ENCODE measurements at places on chromosomes 16 and 17.

- no peak for DNase-seq
These were observed 37.5 kb upstream of the KCNJ16 start for GRCh38 chr17:70037498-70037897.

- no peak for DNase-seq
These were observed 55.0 kb downstream of the TK2 start for GRCh38 chr16:66494916-66495315.

DNA sequence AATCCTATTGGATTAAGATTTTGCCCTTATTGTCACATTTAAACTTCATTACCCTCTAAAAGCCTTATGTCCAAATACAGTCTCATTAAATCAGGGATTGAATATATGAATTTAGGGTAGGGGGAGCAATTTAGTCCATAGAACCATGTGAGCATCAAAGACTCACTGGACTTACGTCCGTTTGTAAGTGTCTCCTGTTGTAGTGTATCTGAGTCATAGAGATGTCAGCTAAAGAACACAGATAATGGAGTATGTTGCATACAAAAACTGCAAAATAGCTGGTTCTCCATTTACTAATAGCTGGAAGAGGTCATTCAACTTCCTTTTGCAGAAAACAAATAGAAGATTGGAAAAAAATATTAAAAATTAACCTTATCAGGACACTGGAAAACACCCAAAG, 599.1 kb upstream of the SOX9 start:
- DNase-seq: no peak

DNA sequence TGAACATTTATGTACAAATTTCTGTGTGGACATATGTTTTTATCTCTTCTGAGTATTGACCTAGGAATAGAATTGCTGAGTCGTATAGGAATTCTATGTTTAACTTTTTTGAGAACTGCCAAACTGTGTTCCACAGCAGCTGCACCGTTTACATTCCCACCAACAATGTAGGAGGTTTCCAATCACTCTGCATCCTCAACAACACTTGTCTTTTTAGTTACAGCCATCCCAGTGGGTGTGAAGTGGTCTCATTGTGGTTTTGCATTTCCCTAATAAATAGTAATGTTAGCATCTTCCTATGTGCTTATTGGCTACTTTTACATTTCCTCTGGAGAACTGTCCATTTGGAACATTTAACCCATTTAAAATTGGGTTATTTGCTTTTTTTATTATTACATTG, 36.6 kb upstream of the NACA2 start:
- no peak for DNase-seq

GRCh38 chr17:8563981-8564602, 66.4 kb downstream of the MYH10 start:
- DNase-seq: no peak

DNA sequence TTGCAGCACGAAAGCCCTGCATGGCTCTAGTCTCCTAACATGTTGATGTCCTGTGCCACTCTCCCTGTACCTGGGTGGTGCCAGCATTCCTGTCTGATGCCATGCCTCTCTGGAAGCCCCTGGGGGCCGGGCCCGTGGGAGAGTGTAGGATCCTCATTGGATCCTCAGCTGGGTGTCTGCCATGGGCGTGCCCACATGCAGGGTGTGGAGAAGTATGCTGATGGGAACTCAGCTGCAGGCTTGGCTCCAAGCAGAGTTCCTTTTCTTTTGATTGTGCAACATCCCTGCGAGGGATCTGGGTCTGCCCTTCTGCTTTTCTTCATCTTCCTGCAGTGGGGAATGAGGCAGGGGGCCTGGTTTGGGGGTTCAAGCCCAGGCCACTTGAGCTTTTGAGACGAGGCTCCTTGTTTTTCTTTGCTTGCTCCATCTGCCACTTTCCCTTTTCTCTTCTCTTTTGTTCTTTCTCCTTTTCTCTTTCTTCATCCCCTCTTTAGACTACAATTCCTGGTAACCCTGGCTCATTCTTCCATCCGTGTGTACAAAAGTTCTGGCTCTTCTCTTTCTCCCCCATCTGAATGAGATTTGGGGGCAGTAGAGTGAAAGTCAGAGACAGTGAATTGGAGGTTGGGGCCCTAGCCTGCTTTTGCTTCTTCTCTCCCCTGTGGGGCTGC, 32.9 kb downstream of the KSR1 start:
- no peak for DNase-seq

GRCh38 chr17:34858591-34859565, 102.4 kb downstream of the CCT6B start:
- no peak for DNase-seq

DNA sequence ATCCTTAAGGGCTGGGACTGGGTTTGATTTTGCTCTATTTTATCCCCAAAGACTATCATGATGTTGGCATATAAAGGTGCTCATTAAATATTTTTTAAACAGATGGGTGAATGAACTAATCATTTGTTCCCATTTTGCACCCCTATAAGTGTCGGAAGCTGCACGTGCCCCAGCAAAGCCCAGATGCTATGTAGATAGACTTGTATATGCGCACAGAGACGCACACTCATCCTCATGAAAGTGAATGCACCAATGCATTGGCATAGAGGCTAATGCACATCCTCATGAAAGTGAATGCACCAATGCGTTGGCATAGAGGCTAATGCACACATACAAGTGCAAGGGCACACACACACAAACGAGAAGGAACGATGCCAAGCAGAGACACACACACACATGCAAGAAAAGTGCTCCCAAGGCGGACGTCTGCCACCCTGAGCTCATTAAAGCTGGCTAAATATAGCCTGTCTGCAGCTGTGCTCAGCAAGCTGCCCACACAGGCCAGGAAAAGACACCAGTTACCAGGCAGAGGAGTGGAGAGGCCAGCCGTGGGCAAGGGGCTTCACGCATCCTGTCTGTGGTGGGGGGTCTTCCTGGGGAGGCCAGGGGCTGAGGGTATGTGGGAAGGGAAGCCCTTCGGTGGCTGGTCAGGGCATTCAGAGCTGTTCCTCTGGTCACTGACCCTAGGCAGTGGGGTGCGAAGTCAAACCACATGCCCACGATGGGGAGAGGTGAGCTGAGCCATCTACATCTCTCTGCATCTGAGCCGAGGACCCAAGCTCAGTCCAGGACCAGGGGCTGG, 52.6 kb downstream of the PIMREG start:
- DNase-seq: no peak

DNA sequence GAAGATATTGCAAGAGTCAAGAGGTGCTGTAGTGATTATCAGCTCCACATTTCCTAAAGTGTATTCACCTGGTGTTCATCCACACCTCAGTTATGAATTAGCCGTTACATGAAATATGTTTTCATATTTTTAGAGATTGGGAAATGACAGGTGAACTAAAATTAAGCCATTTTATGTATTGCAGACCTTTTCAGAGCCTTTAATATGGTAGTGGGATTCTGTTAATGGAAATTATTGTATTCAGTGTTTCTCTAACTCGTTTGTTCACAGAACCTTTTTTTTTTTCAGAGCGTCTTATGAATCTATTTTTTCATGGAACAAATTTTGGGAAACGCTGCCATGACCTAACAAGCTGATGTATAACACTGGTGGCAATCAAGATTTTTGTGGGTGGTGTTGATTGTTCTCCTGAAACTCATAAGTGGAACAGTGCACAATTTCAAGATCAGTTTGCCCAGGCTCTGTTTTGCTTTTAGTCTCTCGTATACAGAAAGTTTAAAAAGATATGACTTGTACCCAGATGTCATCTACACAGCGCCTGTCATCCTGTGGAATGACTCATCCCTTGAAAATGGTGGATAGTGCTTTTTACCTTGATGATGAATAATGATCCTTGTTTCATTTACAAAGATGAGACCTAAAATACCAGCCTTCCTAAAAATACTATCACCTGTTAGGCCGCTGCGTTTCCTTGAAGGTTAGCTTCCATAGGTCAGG, 88.8 kb downstream of the ARHGAP44 start:
- no peak for DNase-seq

GRCh38 chr16:79993629-79994209, 393.2 kb upstream of the MAF start:
- no peak for DNase-seq

DNA sequence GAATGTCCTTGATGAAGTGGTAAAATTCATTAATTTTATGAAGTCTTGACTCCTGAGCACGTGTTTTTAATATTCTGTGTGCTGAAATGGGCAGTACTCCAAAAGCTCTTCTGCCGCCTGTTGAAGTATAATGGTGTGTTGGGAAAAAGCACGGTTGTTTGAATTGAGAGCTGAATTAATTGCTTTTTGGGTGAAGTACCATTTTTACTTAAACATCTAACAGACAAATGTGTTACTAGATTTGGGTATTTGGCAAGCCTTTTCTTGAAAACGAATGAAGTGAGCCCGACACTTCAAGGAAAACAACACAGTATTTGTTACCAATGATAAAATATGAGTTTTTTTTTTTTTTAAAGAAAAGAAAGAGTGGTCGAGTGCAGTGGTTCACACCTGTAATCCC, 22.5 kb downstream of the WWP2 start:
- DNase-seq: no peak

DNA sequence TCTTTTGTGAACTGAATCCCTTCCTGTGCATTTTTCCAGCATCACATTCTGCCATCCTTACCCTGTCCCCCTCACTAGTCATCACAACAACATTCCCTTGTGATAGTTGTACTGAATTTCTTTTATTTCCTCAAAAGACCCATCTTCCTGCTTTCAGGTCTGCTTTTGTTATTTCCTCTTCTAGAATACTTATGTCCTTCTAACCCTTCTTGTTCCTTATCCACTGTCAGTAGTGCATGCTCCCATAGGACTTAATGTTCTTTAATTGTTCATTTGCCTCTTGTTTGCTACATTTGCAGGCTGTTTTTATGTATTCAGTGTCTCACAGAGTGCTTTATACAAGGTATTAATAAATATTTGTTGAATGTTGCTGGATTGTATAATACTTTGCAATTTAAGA, 73.0 kb downstream of the BCAS3 start:
- no peak for DNase-seq

DNA sequence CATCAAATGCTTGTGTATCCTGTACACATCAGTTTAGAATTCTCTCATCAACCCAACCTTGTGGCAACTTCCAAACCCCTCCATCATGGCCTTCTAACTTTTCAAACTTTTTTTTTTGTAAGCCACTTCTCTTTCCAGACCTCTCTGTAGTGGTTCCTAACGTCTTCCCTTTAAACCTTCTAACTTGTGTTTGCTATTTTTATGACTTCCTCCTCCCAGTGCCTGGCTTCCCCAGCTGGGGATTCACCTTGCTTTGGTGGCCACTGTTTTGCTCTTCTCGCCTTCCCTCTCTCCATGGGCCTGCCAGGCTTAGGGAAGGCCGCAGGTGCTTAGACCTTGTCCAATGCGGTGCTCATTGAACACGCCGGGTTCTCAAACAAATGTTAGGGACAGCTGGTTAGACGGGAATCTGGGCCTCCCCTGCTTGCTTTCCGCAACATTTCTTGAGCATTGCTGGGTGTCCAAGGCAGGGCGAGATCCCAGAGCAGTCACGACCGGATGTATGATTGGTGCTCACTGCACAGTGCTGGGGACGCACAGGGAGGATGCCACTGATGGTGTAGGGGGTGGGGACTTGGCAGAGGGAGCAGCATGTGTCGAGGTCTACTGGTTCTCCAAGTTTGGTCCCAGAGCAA, 1.1 kb upstream of the XYLT2 start:
- no peak for DNase-seq

GRCh38 chr16:56617212-56618085, 8.1 kb upstream of the MT1E start:
- peak; percentile 22 for DNase-seq

DNA sequence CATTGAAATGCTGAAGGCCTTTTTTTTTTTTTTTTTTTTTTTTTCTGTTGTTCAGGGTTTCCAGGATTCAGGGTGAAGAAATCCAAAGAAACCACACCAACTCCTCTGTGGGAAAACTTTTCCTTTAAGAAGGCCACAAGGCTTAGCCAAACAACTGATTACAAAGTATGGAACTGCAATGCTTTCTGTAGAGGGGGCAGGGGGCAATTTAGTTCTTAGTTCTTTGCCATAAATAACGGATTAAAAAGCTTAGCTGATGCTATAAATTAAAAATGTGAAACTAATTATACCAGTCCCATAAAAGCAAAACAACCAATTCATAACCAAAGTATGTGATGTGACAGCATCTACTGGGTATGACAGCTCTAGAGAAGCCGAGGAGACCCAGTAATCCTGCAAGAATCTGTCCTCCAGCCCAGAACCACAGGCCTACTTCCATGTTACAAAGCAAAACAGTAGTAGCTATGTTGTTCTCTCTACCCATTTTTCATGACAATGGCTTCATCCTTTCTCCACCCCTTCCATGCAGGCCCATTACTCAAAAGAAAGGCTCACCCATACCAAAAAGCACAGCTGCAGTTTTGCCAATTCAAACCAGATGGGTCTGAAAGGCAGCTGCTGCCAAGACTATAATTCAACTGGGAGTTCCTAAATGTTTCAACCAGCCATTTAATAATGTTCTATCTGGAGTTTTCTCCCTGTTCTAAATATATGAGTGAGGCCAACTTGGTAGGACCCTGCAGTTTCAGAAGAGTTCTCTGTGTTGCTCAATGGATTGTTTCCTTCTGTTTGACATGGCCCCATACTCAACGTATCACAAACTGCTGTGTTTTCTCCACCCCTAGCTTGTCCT, 167.1 kb upstream of the ZFHX3 start:
- no peak for DNase-seq

GRCh38 chr17:15076991-15077663, 188.0 kb downstream of the PMP22 start:
- DNase-seq: no peak

DNA sequence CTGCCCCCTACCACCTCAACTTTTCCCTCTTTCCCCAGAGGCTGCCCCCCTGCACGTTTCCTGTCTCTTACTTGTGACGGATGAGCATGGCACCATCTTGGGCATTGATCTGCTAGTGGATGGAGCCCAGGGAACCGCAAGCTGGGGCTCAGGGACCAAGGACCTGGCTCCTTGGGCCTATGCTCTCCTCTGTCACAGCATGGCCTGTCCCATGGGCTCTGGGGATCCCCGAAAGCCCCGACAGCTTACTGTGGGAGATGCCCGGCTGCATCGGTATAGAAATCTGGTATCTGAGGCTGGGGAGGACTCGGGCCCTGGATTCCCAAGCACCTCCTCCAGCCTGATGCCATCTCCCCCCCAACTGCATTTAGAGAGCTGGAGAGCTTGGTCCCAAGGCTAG, 1.8 kb upstream of the CXCL16 start:
- DNase-seq: no peak

- no peak for DNase-seq
These were observed 26.7 kb downstream of the VAC14 start for GRCh38 chr16:70774261-70774660.

- no peak for DNase-seq
These were observed 24.2 kb downstream of the KATNB1 start for GRCh38 chr16:57759541-57760356.

DNA sequence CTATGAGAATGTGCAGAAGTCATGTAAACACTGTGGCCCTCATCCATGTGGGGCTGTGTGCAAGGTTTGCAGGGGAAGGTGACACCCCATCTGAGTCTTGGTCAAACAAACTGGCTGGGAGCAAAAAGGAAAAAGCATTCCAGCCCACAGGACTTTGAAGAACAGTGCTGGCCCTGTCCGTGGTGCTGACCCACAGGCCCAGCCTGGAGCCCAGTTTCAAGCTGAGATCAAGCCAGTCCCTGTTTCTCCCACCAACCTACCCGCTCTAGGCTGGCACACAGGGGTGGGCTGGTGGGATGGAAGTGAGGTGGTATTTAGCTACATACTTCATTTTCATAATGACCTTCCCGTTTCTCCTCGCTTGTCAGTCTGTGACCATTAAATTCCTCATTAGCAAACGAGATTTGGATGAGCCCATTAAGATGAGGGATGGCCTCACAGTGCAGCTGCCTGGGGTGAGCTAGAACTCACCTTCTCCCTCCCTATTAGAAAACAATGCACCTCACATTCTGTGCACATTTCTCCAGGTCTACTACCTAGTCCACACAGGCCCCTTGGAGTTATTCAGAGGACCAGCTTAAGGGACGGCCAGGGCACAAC, 12.6 kb upstream of the RPL38 start:
- DNase-seq: no peak
